B cell (primary cell): ENCODE measurements at places on chromosomes 7 and 10. TPM values are rescaled to one million over a fixed set of nuclear protein-coding genes. Genes with fewer than 3 reads are reported as not detected.

Gene MDFIC
- 17.2 and 19.6 TPM in 2 replicates for polyA plus RNA-seq

Gene LRRC4
- 0.22 and 0.98 TPM in 2 replicates for polyA plus RNA-seq

Gene OPTN
- polyA plus RNA-seq = 5.2 and 12.0 TPM in 2 replicates

Gene OPALIN
- polyA plus RNA-seq = not detected in 2 replicates

Gene LOXL4
- polyA plus RNA-seq = 0.12 and 0.20 TPM in 2 replicates

Gene SPDYE8
- not detected in 2 replicates for polyA plus RNA-seq

Gene NEUROD6
- polyA plus RNA-seq = not detected in 2 replicates

Gene NXPH1
- polyA plus RNA-seq = not detected in 2 replicates

Gene SPACDR
- polyA plus RNA-seq = 2.1 and 2.9 TPM in 2 replicates

Gene FAM237B
- not detected in 2 replicates for polyA plus RNA-seq

Gene MCM10
- 0.12 and 0.88 TPM in 2 replicates for polyA plus RNA-seq

Gene CCL24
- polyA plus RNA-seq = not detected in 2 replicates

Gene MALRD1
- polyA plus RNA-seq = not detected in 2 replicates

Gene BLNK
- polyA plus RNA-seq = 150 and 153 TPM in 2 replicates

Gene CALD1
- polyA plus RNA-seq = 0.04 and 0.18 TPM in 2 replicates

Gene C10orf62
- polyA plus RNA-seq = not detected in 2 replicates

Gene SPDYE2
- 0.07 TPM in 1 of 2 replicates, not detected in the other for polyA plus RNA-seq

Gene HERC4
- polyA plus RNA-seq = 18.2 and 32.9 TPM in 2 replicates

Gene WDR86
- polyA plus RNA-seq = 1.5 and 2.4 TPM in 2 replicates

Gene TUBB8
- 0.64 and 2.0 TPM in 2 replicates for polyA plus RNA-seq

Gene VPS37D
- polyA plus RNA-seq = 0.10 and 0.43 TPM in 2 replicates

Gene PRF1
- polyA plus RNA-seq = 1.9 and 2.1 TPM in 2 replicates

Gene FMC1
- polyA plus RNA-seq = 11.2 and 18.3 TPM in 2 replicates

Gene GPR141
- not detected in 2 replicates for polyA plus RNA-seq

Gene TLX1
- polyA plus RNA-seq = not detected in 2 replicates

Gene TACR2
- 0.18 TPM in 1 of 2 replicates, not detected in the other for polyA plus RNA-seq

Gene TMEM176B
- 0.76 and 1.4 TPM in 2 replicates for polyA plus RNA-seq

Gene ATOH7
- not detected in 2 replicates for polyA plus RNA-seq

Gene FLNC
- polyA plus RNA-seq = 0.01 TPM in 1 of 2 replicates, not detected in the other

Gene MSMB
- not detected in 2 replicates for polyA plus RNA-seq

Gene MRLN
- not detected in 2 replicates for polyA plus RNA-seq

Gene INSIG1
- 32.2 and 100 TPM in 2 replicates for polyA plus RNA-seq
